ENCODE measurements at places on chromosomes 2 and 18.
A peak's percentile ranks its signal among the peaks of the same experiment; 100 is the strongest.

DNA sequence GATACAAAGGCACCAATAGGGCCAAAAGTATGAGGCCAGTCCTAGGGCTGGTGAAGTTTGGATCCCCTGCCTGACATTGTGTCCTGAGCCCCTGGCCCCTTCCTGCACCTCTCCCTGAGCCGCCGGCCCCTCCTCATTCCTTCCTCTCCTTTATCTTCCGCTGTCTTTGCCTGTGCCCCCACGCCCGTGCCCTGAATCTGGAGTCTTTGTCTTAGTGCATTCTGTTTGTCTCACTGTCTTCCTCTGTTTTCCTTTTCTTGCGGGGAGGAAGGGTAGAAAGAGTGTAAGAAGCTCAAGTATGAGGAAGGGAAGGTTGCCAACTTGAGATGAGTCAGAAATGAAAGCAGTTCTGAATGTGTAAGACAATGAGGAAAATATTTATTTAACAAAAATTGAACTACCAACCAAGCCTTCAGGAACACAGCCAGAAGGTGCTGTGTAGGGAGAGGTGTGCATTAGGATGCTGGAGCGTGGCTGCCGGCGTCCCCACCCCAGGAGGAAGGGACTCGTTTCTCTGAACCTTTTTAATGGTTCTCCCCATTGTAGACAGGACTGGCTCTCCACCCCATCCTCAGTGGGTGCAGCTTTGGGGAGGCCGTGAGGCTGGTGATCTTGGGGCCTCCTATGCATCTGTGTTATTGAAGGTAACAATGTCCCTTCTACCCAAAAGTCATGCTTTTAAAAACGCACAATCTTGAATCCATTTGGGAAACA, 133.1 kb downstream of the NEDD4L start:
- DNase-seq: peak; percentile 70

GRCh38 chr18:57519668-57520424, 66.7 kb downstream of the FECH start:
- DNase-seq: no peak

- no peak for DNase-seq
These were observed at the start of gene MXD1 for GRCh38 chr2:69914950-69915945. Gene MXD1 (plus strand): TSS chr2:69915109. CDS start chr2:69915331, 222 bp downstream.

GRCh38 chr2:157644776-157645175, 16.1 kb upstream of the ACVR1C start:
- DNase-seq: no peak

GRCh38 chr2:113755035-113755834, 1.2 kb downstream of the SLC35F5 start:
- no peak for DNase-seq

GRCh38 chr2:55141572-55142413, 90.3 kb downstream of the CLHC1 start:
- no peak for DNase-seq

DNA sequence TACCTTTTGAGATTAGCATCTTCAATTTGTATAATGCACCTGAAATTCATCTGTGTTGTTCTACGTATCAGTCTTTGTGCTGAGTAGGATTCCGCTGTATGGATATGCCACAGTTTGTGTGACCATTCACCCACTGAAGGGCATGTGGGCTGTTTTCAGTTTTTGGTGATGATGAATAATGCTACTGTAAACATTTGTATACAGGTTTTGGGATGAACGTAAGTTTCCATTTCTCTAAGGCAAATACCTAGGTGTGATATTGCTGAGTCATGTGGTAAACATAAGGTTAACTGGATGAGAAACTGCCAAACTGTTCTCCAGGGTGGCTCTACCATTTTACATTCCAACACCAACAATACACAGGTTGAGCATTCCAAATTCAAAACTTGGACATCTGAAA, 35.1 kb downstream of the CABYR start:
- DNase-seq: no peak

GRCh38 chr2:116819355-116819754, 995.1 kb upstream of the DDX18 start:
- no peak for DNase-seq

DNA sequence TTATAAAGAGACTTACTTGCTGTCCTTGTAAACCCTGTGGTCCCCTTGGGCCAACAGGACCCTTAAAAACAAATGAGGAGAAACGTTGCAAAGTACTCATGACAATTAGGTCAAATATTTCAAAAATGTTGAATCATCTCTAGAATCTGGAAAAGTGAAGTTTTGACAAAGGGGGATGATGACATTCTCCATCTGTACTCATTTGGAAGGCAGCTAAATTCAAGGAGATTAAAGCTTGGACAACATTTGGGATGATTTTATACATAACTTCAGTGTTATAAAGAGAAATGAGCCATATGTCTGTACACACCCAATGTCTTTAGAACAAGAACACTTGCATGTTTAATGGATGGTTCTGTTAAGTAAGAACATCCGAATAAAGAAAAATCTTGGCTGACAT, 92.9 kb downstream of the COL5A2 start:
- peak; percentile 61 for DNase-seq

DNA sequence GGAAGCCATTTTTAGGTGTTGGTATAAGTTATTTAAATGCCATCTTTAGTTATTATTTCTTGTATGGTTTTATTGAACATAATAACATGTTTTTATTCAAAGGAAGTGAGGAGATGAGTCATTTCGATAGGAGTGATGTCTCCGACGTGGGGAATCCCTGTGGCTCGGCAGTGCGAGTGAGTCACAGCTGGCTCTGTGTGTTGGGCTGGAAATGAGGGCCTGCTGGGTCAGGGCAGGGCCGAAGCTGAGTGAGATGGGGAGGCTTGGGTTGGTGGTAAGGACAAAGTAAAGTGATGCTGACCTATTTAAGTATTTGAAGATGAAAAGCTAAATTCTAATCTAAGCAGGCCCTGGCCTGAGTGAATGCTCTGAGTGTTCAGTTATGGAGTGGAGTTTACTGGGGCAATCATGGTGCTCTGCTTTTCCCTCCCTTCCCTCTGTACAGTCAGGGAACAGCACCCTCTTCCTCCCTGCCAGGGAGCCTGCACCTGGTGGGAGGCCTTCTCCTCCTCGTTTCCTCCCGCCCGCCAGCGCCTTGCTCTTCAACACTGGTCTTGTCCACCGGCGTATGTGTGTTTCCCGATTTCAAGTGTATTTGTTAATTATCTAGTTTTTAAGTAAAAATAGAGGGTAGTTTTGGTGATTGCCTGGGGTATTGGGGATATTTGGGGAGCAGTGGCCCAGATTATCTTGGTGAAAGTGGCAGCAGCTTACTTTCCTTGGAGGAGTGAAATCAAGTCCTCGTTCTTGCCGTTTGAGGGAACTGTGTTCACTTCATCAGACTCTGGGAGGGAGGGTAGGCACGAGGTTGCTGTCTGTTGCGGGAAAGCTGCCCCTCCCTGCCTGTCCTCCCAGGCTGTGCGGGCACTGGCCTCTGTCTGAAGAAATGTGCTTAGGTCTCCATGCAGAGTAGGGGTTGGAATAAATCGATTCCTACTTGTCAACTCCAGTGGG, 157.0 kb downstream of the LDLRAD4 start:
- peak; percentile 96 for DNase-seq

GRCh38 chr2:174335254-174335987, 667 bp downstream of the SP9 start:
- no peak for DNase-seq

DNA sequence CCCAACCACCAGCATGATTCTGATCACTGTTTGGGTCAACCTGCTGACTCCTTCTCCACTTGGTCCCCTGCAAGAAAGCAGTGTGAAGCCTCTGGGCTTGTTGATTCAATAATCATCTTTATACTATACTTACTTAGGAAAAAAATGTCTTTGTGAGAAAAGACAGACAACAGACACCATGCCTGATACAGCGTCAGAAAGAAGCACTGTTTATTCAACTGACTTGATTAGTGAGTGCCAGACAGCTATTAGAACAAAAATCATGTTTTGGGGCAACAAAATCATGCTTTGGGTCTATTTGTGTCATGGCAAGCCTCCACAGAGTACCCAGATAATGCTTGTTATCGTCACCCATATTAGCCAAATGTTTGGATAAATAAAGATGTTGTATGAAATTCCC, 58.7 kb upstream of the ATL2 start:
- no peak for DNase-seq

GRCh38 chr18:22830511-22830910, 102.6 kb upstream of the RBBP8 start:
- DNase-seq: no peak

DNA sequence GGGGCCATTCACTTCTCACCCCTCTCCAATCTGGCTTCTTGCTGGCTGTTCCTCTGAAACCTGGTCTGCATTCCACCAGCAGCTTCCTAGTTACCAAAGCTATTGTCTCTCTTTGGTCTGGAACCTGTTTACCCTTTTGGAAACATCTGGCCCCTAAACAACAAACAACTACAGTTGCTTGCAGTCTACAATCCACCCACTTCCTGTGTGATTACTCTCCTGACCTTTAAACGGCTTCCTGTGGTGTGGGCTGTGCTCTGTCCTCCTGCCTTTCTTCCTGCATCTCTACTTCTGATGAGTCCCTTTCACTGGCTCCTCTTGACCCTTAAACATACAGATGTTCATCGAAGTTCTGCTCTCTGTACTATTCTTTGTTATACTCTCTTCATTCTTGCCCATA, 303.8 kb downstream of the TDRD15 start:
- no peak for DNase-seq

- DNase-seq: no peak
These were observed 4.6 kb upstream of the MFF start for GRCh38 chr2:227320305-227321094.

- DNase-seq: no peak
These were observed 75.9 kb downstream of the TTN start for GRCh38 chr2:178731300-178731699.

- DNase-seq: no peak
These were observed 263.7 kb downstream of the ATAD2B start for GRCh38 chr2:23662941-23663920.

GRCh38 chr2:179307616-179308371, 43.2 kb upstream of the SESTD1 start:
- no peak for DNase-seq

- DNase-seq: peak; percentile 52
These were observed 23.0 kb downstream of the DBI start for GRCh38 chr2:119389615-119390306.

DNA sequence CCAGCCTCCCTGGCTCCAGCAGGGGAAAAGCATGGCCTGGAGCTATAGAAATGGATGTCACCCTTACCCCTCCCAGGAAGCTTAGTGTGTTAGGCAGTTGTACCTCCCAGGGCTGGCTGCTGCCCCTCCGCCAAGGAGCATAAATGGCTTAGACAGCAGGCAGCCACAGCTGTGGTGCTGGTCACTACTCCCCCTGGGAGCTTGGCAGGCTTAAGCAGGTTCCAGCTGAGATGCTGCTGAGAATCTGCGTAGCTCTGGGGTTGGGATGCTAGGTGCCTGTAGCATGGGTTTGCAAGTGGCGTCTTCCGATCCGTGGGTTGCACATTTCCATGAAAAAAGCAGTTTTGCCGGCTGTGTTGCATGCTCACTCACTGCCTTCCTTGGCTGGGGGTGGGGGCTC, 369.7 kb downstream of the CTNNA2 start:
- DNase-seq: no peak

DNA sequence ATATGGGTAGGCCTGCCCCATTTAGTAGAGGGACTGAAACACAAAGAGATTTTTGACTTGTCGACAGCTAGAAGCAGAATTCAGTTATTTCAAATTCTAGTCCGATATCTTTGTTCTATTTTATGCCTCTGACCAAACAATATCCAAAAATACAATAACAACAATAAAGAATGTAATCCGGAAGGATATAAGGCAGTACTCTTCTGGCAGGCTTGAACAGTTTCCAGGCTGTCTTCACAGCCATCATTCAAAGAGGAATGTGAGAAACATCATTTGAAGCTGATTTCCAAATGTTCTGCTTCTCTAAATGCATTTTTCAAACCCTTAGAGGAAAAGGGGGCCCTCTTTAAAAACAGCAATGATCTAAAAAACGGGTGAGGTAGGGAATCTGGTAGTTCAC, 36.7 kb upstream of the SPTBN1 start:
- DNase-seq: no peak

GRCh38 chr2:9673914-9674481, 43.2 kb upstream of the YWHAQ start:
- peak; percentile 63 for DNase-seq

GRCh38 chr2:238695538-238695937, 152.3 kb upstream of the TWIST2 start:
- DNase-seq: no peak

DNA sequence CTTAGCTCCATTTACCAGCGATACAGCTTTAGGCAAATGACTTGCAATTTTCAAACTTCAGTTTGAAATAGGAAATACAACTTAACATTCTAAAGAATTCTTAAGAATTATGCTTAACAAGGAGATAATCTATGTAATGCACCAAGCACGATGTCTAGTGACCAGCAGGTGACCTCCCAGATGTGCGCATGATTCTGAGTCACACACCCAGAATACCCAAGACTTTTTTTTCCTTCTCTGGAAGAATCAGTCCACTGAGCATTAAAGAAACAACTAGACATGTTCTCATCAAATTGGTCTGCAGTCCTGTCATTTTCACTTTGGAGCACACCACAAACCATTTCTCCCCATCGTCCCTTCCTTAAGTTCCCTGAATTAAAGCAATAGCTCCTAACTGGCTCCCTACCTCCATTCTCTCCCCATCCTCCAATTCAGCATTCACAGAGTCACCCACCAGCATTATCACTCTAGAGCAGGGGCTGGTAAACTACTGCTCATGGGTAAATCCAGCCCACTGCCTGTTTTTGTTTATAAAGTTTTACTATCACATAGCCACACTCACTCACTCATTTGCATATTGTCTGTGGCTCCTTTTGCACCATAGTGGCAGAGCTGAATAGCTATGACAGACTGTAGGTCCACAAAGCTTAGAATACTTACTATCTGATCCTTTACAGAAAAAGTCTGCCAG, 13.2 kb downstream of the EVA1A start:
- peak; percentile 80 for DNase-seq

DNA sequence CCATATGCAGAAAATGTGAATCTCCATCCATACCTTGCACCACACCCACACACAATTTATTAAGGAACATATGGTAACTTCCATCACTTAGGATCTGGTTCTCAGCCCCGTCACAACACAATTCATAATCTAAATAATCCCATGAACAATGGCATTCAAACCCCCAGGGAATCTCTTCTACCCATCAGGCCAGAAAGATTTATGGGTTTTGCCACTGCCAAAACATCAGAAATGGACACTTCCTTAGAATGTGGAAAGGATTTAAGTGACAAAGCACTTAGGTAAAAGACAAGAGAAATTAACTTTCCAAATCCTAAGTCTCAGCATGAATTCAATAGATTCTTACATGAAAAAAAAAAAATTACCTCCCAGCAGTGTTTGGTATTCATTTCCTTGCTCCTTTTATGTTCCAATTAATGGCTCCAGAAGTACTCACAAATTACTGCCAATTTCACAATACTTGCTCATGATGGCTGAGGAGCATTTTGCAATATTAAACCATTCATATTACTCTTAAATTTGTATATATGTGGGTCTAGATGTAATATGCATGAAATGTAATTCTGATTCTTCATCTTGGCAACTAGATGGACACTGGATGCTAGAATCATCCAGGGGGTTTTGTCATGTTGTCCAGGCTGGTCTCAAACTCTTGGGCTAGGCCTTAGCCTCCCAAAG, 56.5 kb upstream of the TMEM247 start:
- DNase-seq: no peak

DNA sequence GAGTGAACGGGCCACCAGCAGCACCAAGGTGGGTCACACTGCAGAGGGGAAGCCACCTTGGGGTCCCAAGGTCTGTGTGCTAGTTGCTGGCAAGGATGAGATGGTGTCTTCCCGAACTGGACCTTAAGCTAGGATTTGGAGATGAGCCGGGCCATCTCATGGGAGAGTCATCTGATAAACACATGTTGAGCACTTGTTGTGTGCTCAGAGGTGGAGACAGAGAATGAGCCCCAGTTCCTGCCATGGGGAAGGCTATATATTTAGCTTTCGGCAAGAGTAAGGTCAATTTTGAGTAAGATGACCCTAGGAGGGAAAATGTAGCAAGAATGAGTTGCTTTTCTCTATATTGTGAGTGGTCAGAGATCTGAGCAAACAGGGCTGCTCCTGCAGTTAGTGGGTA, 41.4 kb upstream of the RPL31 start:
- DNase-seq: no peak

Measured in A172 (cell line).